ENCODE measurements at places on chromosomes 6 and 20. TPM values are rescaled to one million over a fixed set of nuclear protein-coding genes. Genes with fewer than 3 reads are reported as not detected.

DNA sequence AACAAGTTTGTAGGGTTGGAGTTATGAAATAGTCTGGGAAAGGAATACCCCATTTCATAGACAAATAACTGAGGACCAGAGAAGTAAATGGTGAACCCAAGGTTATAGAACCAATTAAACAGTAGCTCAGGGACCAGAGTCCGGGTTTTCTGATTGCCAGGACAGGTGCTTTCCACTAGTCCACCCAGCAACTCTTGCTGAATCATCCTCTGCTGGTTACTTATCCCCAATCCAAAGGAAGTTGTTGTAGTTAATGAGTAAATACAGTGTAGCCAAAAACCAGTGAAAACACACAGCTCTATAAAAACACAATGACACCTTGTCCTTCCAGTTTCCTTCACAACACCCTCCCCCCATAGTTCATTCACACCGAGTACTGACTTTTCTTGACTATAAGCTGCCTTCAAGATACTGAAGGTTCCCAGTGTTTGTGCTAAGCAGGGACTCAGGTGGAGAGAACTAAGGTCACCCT is 766 bp upstream of the TINAG start:
- H3K27ac ChIP-seq, result no peak overlapping the region
- no peaks in the 10 kb centered on the region for H3K27me3 ChIP-seq
- DNase-seq, result no peak

DNA sequence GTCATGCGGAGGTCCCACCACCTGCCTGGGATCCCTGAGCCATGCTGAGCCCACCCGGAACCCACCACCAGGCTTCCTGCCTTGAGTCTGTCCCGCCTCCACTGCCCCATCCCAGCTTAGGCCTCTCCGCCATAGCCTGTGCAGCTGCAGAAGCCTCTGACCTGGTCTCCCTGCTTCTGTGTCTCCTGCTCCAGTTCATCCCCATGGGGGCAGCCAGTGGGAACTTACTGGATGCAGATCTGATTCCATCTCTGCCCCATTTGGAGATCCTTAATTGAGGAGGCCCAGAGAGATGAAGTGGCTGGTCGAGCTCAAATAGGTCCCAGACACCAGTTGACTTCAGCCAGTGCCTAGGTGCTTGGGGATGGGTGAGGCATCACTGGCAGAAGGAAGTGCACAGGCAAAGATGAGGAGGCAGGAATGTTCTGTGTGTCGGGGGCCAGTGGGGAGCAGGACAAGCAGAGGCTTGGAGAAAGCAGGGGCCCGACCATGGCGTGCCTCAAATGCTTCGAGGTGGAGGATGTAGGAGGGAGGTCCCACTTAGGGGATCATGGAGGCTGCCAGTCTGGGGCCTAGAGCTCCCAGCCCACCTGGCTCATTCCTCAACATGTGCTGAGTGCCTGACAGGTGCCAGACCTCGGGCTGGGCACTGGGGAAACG is 112.8 kb downstream of the TOX2 start:
- no peak overlapping the region for H3K4me3 ChIP-seq
- H3K4me1 ChIP-seq, result peaks cover 31% of the 10 kb centered on the region
- H3K36me3 ChIP-seq, result peaks cover 7% of the 10 kb centered on the region
- H3K27me3 ChIP-seq, result peaks cover 31% of the 10 kb centered on the region
- no peak for DNase-seq

- H3K36me3 ChIP-seq, result no peaks in the 10 kb centered on the region
- H3K27ac ChIP-seq, result no peak overlapping the region
- no peak for DNase-seq
- no peak overlapping the region for H3K4me3 ChIP-seq
- H3K27me3 ChIP-seq, result no peaks in the 10 kb centered on the region
Measured at GRCh38 chr6:86251106-86251505, 608.4 kb upstream of the SYNCRIP start.

- no peaks in the 10 kb centered on the region for H3K27me3 ChIP-seq
- no peak for DNase-seq
- H3K27ac ChIP-seq, result peak overlapping the region; percentile 41
Measured at GRCh38 chr20:41523857-41524256, 94.3 kb downstream of the CHD6 start.

DNA sequence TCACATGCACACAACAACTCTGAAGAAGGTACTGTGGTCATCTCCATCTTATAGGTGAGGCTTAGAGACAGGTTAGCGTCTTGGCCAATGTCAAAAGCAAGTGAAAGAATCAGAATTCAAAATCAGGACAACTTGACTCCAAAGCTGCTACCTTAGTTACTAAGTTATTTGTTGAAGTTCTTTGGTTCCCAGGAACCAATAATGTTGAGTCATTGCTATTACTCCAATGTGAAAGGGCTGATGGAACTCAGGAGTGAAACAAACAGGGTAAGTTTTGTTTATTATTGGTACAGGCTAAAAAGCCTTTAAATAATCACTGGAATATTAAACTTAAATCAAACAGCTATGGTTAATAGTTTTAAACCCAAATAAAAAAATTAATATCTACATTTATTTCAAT is 111.1 kb downstream of the PDSS2 start:
- no peak for DNase-seq
- no peaks in the 10 kb centered on the region for H3K4me1 ChIP-seq
- H3K27ac ChIP-seq, result no peak overlapping the region

DNA sequence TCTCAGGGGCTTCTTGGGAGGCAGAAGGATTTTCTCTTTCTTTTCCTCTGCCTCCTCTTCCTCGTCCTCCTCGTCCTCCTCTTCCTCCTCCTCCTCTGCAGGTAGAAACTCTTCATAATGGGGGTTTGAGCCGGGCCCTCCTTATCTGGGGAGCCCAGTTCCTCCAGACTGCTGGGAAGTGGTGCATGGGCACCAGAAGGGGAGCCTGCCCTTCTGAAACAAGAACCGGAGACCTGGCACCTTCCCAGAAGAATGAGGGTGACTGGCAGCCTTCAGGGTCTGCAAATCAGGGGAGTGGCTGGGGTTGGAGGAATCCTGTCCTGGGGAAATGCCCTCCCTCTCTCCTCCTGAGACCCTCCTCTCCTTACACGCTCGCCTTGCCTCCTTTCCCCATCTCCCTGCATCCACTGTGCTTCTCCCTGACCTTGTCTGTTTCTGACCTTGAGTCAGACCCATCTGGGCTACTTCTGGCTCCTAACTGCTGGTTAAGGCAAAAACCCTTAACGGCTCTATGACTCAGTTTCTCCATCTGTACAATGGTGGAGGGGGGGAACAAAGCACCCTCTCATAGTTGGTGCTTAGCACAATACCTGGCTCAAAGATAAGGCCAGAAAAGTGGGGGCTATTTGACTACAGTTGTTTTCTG is 1.7 kb downstream of the TULP1 start:
- peaks cover 25% of the 10 kb centered on the region for H3K27me3 ChIP-seq
- peaks cover 9% of the 10 kb centered on the region for H3K4me1 ChIP-seq
- H3K36me3 ChIP-seq, result peaks cover 2% of the 10 kb centered on the region
- DNase-seq, result no peak
- no peak overlapping the region for H3K27ac ChIP-seq
- no peak overlapping the region for H3K4me3 ChIP-seq

DNA sequence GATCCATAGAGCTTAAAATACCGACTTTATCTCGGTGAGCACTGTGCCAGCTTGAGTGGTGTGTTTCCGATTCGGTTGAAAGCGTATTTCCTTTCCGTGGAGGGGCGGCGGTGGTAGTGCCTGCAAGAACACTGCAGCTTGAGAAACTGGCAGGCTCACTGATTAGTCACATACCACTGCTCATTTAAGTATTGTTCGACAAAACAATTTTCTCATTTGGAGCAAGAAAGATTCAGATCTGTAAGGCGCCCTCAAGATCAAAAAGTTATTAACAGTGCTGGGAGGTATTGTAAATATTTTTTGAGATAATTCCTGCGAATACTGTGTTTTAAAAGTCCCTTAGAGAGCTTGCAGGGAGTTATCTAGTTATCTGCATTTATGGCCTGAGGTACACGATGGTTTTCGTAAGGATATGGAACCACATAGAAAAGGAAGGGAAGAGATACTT is 1.3 kb downstream of the MAPK14 start:
- peak overlapping the region; percentile 95 for H3K4me3 ChIP-seq
- H3K36me3 ChIP-seq, result peaks cover 2% of the 10 kb centered on the region
- peaks cover 39% of the 10 kb centered on the region for H3K4me1 ChIP-seq

- no peak overlapping the region for H3K27ac ChIP-seq
- no peaks in the 10 kb centered on the region for H3K4me1 ChIP-seq
- no peak overlapping the region for H3K4me3 ChIP-seq
- H3K36me3 ChIP-seq, result no peaks in the 10 kb centered on the region
- DNase-seq, result no peak
Measured at GRCh38 chr6:72246926-72247325, 360.6 kb downstream of the RIMS1 start.

DNA sequence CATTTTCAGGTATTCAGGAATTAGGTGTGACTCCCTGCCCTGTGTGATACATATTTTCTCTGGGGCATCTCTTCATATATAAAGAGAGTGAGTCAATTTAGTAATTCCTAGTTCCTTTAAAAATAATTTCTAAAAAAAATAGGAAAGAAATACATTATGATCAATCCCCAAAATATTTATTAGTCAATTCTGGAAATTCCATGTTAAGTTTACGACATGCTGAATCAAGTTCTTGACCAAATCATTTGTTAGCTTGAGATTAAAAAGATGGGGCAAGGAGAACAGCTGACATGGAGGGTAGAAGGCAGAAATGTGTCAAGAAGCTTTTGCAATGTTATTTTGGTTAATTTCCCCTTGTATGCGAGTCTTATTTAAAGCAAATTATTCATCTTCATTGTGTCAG is 22.7 kb upstream of the PRDM1 start:
- H3K4me1 ChIP-seq, result no peaks in the 10 kb centered on the region
- no peak for DNase-seq
- H3K27ac ChIP-seq, result no peak overlapping the region
- peaks cover 7% of the 10 kb centered on the region for H3K27me3 ChIP-seq
- H3K4me3 ChIP-seq, result no peak overlapping the region

- no peak overlapping the region for H3K4me3 ChIP-seq
- H3K27me3 ChIP-seq, result peaks cover 9% of the 10 kb centered on the region
- H3K36me3 ChIP-seq, result no peaks in the 10 kb centered on the region
- no peak for DNase-seq
- no peak overlapping the region for H3K27ac ChIP-seq
Measured at GRCh38 chr6:126949786-126950185, 168.7 kb upstream of the RSPO3 start.

GRCh38 chr20:40849456-40849855 is 160.4 kb upstream of the MAFB start:
- H3K4me1 ChIP-seq, result no peaks in the 10 kb centered on the region
- no peak overlapping the region for H3K27ac ChIP-seq
- H3K36me3 ChIP-seq, result no peaks in the 10 kb centered on the region
- no peak overlapping the region for H3K4me3 ChIP-seq

DNA sequence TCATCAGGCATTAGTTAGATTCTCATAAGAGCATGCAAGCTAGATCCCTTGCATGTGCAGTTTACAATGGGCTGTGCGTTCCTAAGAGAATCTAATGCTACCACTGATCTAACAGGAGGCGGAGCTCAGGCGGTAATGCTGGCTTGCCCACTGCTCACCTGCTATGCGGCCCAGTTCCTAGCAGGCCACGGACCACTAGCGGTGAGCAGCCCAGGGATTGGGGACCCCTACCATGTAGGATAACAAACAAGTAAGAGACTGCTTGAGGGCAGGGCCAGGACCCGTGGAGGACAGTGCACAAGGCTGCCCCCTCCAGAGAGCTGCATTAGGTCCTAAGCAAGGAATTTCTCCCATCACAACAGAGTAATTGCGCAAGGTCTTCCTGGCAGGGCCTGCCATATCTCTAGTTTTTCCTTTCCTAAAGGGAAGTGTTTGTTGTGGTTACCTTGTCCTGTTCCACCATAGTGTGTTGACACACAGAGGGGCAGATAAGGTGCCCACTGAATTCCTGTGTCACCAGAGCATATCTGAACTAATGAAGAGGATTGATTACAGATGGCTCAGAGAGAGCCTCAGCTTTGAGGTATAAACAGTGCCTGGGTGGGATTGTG is 58.0 kb downstream of the PACRG start:
- DNase-seq, result no peak
- no peak overlapping the region for H3K27ac ChIP-seq
- no peaks in the 10 kb centered on the region for H3K4me1 ChIP-seq
- no peak overlapping the region for H3K4me3 ChIP-seq

DNA sequence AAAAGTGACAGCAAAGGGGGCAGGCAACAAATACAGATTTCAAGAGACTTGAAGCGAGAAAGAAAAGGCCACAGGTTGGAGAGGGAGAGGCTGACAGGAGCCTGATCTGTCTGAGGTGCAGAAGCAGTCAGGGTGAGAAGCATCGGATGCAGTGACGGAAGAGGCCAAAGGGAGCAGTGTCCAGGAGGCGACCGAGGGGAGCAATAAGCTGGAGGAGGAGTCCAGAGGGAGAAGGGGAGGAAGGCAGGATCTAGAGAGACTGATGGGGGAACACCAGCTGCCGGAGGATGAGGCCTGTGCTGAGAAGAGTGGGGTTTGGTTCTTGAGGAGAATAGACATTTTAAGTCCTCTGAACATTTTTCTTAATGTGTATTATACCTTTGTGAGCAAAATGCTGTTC is 23.8 kb downstream of the FARS2 start:
- H3K4me1 ChIP-seq, result peaks cover 52% of the 10 kb centered on the region
- peaks cover 6% of the 10 kb centered on the region for H3K36me3 ChIP-seq
- H3K27me3 ChIP-seq, result no peaks in the 10 kb centered on the region
- peak overlapping the region; percentile 56 for H3K27ac ChIP-seq

- H3K4me3 ChIP-seq, result no peak overlapping the region
- H3K27me3 ChIP-seq, result no peaks in the 10 kb centered on the region
- H3K36me3 ChIP-seq, result no peaks in the 10 kb centered on the region
- DNase-seq, result no peak
Measured at GRCh38 chr6:169866140-169866534, 114.7 kb downstream of the ERMARD start.

DNA sequence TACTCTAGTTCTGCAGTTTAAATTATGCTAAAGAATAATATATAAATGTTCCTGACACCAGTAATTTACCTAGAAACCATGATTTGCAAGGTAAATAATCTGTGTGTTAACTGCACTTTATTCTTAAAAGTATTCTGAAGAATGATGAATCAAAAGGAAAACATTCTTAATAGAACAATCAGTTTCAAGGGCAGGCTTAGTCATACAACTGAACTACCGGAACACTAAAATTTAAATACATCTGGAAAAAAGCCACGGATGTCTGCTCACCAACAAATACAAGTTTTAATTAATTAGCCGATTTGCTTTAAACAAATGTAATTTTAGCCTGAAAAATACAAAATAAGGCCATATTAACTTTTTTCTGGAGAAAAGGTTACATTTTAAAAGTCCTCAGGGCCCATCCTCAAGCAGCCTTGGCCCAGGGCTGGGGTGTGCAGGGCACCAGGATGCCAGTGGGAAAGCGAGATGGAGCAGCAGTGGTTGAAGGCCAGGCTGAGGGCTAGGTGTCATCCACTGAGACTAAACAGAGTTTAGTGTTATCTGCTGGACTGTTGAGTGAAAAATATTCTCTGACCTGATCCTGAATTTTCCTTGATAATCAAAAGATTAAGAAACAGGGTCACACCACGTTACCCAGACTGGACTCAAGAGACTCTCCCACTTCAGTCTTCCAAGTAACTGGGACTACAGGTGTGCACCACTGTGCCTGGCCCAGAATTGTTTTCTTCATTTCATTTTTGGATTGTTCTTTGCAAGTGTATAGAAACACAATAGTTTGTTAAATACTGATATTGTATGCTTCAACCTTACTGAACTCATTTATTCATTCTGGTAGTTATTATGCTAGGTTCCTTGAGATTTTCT is 88.2 kb upstream of the DST start:
- H3K27me3 ChIP-seq, result peaks cover 6% of the 10 kb centered on the region
- no peak overlapping the region for H3K4me3 ChIP-seq
- H3K27ac ChIP-seq, result no peak overlapping the region
- H3K4me1 ChIP-seq, result no peaks in the 10 kb centered on the region
- no peak for DNase-seq

CD24 gene
- total RNA-seq, result not detected

MUCL3 gene
- total RNA-seq, result not detected

DYNLRB1 gene
- total RNA-seq, result 52.8 TPM

KPNA5 gene
- 32.7 TPM for total RNA-seq

Measured in T-helper 17 cell (primary cell).